ENCODE measurements at places on chromosomes 6 and 20.
A peak's percentile ranks its signal among the peaks of the same experiment; 100 is the strongest.

- DNase-seq, result no peak
Observed at GRCh38 chr6:162229093-162229492, 498.5 kb downstream of the PRKN start.

DNA sequence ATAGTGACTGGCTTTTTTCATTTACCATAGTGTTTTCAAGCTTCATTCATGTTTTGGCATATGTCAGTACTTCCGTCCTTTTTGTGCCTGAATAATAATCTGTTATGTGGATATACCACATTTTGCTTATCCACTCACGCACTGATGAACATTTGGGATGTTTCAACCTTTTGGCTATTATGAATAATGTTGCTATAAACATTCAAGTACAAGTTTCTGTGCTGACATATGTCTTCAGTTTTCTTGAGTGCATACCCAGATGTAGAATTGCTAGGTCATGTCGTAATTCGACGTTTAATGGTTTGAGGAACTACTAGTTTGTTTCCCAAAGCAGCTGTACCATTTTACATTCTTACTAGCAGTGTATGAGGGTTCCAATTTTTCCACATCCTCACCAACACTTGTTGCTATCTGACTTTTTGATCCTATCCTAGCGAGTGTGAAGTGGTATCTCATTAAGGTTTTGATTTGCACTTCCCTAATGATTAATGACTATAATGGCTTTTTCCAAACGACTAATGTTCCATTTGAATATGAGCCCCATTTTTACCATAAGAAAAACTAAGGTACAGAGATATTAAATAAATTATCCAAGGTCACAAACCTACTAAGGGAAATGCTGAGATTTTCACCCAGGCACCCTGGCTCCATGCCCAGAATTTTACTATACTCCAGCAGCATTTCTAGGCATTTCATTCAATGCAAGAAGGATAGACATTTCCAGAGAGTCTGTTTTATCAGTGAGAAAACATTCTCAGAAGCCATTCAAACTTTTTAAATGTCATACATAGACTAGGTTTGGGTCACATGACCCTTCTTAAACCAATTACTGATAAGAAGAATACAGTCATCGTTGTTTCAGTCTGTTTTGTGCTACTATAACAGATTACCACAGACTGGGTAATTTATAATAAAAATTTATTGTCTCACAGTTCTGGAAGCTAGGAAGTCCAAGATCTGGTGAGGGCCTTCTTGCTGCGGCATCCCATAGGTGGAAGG is 71.1 kb upstream of the RUNX2 start:
- no peak for DNase-seq

GRCh38 chr6:28947831-28948270 is 24.1 kb upstream of the TRIM27 start:
- peak; percentile 2 for DNase-seq

DNA sequence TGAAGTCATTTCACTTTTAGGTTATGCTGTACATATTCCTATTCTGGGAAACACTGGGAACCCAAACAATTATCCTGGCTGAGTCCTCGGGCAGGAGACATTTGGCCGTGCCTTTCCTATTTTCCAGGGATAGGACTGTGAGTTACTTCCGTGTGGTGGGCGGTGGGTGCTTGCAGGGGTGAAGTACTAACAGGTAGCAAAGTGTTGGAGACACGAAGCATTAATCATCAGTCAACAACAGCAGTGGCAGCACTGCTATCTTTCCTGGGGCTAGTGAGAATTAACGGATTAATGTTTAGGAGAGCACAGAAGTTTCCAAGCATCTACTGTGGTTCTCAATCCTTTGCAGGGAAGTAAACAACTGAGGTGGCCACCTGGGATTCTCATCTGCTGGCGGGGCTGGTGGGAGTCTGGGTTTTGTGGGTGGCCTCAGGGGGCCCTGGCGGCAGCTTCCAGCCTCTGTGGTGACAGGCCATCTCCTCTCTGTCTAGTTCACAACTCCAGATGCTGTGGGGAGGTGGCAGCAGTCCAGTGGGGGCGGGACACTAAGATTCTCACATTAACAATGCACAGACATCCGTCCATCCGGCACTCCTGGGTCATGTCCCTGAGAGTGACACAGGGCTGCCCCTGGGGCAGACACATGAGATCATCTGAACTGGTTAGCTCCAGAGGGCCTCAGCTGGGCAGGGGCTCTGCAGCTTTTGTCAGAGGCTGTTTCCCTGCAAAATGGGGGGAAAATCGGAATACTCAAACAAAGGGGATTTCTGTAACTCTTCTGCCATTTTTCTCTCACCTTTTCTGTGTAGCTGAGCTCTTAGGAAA is 90.9 kb downstream of the GJA10 start:
- no peak for DNase-seq

- DNase-seq, result peak; percentile 40
Observed at GRCh38 chr6:7440476-7440875, 50.9 kb downstream of the RIOK1 start.

GRCh38 chr6:3151691-3152090 is 5.7 kb downstream of the TUBB2A start:
- DNase-seq, result no peak

DNA sequence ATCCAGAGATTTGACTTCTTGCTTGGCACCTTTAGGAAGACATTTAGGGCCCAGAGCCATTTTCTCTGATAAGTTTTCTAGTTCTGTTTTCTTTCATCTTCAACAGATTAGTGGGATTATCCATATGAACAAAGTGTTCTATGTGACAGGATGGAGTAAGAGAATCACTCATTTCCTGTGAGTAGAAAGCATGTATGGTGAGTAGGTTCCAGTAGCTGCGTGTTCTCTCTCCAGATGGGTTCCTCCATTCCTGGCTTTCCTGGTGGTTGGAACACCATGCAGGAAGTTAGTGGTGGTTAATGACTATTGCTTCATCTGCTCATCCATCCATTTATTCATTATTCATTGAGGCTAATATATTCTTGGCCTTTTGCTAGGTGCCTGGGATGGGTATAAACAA is 54.0 kb downstream of the EFCAB8 start:
- no peak for DNase-seq

DNA sequence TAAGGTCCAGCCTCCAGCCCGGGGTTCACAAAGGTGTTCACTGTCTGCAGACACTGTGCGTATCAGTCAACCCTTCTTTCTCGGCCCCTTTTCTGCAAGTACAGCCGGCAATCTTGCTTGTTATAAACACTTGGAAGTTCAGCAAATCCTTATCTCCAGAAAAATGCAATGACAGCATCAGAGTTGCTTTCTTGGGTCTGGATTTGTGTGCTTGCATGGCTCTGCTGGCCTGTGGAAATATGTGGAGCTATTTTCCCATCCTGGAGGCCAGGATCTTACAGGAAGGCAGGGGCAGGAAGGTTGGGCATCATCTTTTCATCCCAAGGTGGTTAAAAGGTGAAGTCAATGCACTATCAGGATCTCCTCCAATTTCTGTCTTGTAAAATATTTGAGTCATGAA is 100.3 kb downstream of the SMOC2 start:
- DNase-seq, result no peak

- peak; percentile 50 for DNase-seq
Observed at GRCh38 chr6:25968769-25969168, 6.2 kb downstream of the TRIM38 start.

DNA sequence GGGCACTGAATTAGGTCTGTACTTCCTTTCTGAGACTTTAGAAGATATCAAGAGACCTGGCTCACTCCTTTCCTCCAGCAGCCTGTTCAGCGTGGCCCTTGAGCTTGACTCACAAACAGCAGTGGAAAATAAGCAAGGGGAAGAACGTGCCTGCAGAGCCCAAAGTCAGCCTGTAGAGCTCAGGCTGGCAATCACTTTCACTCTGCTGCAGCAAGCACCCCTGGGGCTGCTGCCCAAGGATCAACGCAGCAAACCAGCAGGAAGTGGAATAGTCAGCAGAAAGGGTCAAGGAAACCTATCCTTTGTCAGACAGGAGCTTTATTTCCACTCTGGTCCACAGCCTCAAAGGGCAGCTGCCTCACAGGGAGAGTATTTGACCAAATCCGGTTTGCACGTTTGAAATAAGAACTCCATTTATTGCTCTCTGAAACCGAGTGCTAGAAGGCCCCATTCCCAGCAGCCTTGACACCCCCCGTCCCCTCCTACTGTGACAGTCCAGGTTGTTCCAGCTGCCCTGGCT is 77.4 kb downstream of the PRDM1 start:
- DNase-seq, result peak; percentile 40

GRCh38 chr20:4068708-4069107 is 53.4 kb upstream of the RNF24 start:
- no peak for DNase-seq

Measured in adipocyte (in vitro differentiated cells).